ENCODE measurements at places on chromosomes 3 and 15.

GRCh38 chr3:32577581-32578556 is 7.2 kb upstream of the DYNC1LI1 start:
- no peak for DNase-seq

DNA sequence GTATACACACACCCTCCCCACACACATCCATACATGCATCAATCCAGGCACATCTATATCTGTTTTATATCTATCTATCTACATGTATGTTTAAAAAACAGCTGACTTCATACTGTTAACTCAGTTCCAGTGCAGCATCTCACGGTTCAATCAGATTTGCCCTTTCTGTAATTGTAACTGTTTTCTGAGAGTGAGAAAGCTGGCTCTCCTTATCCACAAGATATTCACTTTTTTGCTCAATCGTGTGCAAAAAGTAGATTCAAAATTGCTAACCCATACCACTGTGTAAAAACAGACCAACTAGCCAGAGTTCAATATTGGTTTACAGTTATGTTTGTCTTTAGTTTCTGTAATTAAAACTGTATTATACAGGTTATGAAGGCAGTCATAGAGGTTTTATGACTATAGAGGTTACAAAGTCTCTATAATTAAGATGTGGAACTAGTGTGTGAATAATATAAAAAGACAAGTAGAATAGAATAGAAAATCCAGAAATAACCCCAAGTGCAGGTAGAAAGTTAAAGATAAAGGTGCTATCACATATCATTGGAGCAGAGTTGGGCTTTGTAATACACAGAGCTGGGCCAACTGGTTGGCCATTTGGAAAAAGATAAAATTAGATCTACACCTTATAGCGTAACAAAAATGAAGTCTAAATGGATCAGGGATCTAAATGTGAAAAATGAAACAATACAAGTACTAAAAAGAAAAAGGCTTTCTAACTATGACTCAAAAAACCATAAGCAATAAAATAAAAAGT is 20.1 kb upstream of the MCF2L2 start:
- DNase-seq: no peak

- DNase-seq: no peak
Measured at GRCh38 chr3:184183679-184184078, 2.3 kb upstream of the ABCF3 start.

DNA sequence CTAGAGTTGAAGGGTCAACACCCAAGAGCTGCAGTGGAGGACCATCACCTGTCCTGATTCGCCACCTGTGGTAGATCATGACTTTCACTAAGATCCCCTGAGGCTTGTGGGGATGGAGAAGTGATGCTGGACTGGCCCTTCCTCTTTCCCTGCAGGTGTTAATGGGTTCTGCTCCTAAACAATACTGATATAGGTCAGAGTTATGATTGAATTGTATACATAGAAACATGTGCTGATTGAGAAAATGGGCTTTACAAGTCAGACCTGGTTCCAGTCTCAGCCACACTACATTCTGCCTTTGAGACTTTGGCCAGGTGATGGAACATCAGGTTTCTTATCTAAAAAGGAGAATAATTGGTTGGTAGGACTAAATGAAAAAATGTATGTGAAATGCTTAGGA is 418.9 kb upstream of the TPRG1 start:
- no peak for DNase-seq

GRCh38 chr3:171200750-171201088 is 174.2 kb upstream of the SLC2A2 start:
- no peak for DNase-seq

DNA sequence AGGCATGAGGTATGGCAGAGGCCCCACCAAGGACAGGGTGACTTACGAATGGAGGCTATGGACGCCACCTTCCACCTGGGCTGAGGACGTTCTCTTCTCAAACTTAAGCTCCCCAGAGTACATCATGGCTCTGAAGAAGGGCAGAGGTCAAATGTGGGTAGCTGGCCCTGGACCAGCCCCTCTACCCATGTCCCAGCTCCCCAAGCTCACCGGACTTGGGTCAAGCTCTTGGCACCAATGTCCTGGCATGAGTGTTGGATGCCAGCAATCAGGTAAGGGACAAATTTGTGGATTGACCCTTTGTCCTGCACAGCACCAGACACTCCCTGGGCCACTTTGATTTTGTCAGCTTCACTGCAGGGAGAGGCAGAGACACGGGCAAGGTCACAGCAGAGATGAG is 2.5 kb downstream of the NDUFAF3 start:
- DNase-seq: no peak

DNA sequence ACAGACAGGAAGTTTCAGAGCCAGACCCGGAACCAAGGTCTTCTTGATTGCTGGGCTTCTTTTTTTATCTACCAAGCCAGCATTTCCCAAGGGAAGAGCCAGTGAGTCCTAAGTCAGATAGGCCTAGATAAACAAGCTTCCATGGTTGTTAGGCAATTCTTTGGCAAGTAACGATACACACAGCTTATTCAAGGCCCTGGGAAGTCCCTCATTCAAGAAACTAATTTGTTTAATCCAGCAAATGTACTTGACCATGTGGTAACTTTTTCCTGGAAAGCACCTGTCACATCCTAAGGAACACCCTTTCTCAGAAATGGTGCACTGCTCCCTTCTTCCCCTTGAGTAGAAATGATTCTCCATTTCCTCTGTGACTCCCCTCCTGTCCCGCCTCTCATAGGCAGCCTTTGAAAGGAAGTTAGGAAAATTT is 209.9 kb downstream of the ITPR1 start:
- no peak for DNase-seq

GRCh38 chr15:84944311-84944710 is 37.3 kb upstream of the PDE8A start:
- no peak for DNase-seq

- no peak for DNase-seq
Measured at GRCh38 chr3:14425581-14426304, 23.3 kb downstream of the SLC6A6 start.

DNA sequence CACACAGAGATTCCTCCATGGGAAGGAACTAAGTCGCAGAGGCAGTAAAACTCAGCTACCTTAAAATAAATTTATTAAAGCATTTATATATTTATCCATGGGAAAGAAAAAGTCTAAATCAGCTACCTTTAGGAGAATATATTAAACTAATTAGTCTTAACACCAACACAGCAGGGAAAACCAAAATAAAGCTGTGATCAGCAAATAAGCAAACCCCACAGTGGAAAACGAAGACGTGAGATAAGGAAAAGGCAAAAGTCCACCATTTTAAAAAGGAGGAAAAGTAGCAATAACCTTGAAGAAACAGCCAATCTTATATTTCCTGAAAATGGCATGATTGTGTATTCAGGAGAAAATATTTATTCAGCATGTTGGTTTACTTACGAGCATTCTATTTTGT is 473.0 kb upstream of the ROBO2 start:
- no peak for DNase-seq

DNA sequence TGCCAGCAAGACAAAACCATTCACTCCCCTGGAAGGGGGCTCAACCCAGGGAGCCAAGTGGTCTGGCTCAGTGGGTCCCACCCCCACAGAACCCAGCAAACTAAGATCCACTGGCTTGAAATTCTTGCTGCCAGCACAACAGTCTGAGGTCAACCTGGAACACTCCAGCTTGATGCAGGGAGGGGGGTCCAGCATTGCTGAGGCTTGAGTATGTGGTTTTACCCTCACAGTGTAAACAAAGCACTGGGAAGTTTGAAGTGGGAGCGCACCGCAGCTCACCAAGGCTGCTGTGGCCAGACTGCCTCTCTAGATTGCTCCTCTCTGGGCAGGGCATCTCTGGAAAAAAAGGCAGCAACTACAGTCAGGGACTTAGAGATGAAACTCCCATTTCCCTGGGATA is 81.7 kb downstream of the MSL2 start:
- DNase-seq: no peak

DNA sequence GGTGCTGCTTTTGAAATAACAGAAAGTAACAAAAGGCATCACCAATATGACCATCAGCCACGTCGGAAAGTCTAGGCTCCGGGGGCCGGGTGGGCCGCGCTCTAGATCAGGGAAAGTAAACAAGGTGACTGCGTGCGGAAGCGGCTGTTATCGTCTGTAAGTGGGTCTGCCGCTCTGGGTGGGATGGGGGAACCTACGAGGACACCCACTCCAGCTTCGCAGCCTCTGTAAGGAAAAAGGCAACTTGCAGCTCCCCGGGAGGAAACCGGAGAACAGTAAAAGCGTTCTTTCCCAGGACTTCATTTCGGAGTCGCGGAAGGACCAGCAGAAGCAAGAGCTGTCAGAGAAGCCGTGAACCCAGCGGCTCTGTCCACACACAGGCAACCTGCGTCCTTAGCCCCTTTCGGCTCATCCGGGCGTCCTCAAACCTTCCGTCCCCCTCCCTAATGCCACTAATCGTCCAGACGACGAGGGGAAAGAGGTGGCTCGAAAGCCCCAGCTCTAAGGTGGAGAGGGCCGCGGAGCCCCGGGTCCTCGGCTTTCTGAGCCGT is 461 bp downstream of the XRN1 start:
- no peak for DNase-seq

GRCh38 chr3:57805674-57806073 is 49.6 kb downstream of the SLMAP start:
- DNase-seq: no peak

DNA sequence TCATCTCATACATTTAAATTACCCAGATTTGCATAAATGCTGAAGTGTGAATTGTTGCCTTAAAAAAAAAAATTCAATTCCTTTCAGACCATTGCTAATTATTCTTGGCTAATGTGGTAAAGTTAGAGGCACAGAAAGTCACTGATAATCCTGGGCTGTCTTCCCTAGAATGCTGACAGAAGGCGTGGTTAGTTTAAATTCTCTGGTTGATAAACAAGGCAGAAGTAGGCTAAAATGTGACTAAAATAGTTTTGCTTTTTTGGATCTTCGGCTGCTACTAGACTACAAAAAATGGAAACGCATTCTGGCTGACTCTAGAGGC is 193.7 kb downstream of the OTOL1 start:
- no peak for DNase-seq

- no peak for DNase-seq
Measured at GRCh38 chr3:40012381-40012780, 203.0 kb downstream of the MYRIP start.

DNA sequence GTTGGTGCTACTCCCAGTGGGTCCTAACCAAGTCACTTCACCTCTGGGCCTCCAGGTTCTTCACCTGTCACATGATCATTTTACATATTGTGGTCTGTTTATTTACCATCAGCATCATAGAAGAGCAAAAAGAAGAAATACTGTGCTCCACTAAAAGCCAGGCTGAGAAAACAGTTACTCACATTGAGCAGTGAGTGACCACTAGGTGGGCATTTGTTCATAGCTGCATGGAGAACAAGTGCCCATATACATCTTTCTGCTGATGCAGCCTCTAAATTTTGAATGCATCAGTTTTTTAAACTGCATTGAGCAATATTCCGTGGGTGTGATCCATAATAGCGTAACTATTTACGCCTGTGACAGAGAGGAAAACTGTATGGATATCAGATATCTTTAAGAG is 76.2 kb downstream of the DCUN1D1 start:
- DNase-seq: no peak

GRCh38 chr3:177776661-177777101 is 579.4 kb upstream of the TBL1XR1 start:
- no peak for DNase-seq

DNA sequence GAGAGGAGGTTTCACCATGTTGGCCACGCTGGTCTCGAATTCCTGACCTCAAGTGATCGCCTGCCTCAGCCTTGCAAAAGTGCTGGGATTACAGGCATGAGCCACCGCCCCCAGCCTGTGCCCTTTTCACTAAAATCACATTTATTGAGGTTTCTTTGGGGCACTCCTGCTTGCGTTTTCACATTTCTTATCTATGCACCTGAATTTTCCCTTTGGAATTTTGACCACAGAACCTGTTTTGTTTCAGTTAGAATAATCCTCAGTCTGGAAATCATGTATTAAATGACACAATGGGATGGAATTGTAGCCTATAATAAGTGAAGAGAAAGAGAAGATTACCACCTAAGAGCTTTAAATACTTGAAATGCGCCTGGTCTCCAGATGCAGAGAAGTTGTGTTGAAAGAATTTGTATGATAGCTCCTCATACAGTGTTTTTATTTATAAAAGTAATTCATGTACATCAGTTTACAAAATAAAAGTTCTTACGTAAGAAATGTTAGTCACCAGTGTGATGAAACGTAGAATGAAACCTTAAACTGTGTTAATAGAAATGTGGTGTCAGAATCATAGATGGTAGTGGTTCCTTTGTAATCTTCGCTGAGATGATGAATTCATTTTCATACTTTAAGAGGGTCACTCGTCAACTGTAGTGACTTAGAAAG is 107.0 kb downstream of the TCF12 start:
- DNase-seq: no peak

DNA sequence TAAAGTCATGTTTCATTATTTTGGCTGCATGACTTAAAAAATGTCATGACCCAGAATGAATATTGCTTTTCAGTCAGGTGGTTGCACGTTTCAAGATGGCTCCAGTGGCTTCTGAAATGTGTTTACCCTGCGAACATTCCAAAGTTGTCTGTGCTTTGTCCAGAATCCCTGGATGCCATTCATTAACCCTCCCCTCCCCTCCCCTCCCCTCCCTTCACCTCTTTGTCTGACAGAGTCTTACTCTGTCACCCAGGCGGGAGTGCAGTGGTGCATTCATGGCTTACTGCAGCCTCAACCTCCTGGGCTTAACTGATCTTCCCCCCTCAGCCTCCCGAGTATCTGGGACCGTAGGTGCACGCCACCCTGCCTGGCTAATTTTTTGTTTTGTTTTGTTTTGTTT is 308.0 kb downstream of the PTPRG start:
- no peak for DNase-seq

DNA sequence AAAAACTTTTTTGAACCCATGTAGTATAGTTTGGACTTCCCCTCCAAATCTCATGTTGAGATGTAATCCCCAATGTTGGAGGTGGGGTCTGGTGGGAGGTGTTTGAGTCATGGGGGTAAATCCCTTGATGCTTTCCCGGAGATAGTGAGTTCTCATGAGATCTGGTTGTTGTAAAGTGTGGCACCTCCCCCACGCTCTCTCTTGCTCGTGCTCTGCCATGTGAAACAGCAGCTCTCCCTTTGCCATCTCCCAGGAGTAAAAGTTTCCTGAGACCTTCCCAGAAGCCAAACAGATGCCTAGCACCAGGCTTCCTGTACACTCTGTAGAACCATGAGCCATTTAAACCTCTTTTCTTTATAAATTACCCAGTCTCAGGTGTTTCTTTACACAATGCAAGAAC is 16.0 kb upstream of the RNU6-1 start:
- no peak for DNase-seq

DNA sequence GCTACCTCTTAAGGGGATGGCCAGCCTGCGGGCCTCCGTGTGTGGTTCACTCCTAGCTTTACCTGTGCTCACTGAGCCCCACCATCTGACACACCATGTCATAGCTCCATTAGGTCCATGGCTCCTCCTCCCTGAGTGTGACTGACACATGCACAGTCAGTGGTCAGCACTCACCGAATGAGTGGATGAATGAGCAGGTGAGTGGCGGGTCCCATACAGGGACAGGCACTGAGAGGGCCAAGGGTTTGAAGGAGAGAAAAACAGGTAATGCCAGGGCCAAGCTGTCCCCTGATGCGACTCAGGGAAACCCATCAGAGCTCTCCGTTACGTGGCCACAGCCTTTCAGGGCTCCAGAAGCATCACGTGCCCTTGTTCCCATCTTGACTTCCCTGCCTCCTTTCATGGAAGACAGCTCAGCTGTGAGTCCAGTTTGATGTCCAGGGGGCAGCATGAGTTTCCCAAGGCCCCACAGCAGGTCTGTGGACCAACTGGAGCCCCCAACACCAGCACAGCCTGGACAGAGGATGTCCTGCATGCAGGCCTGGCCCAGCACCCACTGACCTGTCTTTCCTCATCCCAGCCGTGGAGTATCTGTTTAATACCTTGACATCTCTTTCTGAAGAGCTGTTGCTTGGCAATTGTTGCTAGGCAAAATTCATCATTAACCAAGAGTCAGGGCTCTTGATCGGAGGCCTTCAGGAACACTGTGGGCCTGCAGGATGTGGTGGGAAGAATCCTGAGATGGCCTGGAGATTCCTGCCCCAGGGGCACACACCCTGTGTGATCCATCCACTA is 84.4 kb downstream of the PLXNA1 start:
- DNase-seq: no peak
